ENCODE measurements at places on chromosomes 6 and 20.
A peak's percentile ranks its signal among the peaks of the same experiment; 100 is the strongest.

DNA sequence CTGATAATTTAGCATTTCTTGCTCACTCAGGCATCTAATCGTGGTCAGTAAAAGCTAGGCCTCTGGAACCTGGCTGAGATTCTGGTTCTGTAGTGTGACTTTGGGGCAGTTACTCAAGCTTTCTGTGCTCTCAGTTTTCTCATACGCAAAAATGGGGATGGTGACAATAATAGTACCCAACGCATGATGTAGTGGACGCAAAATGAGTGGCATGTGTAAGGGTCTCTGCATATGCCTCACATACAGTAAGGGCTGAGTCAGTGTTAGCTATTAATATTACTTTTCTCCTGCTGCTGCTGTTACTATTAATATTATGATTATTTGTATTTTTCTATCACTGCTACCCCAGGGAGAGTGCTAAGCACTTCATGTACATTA lies 686 bp downstream of the GINS1 start:
- ATAC-seq: peak; percentile 30

GRCh38 chr6:131023834-131024504 lies 39.1 kb downstream of the EPB41L2 start:
- ATAC-seq: no peak

GRCh38 chr20:19855416-19855815 lies 97.4 kb downstream of the RIN2 start:
- no peak for ATAC-seq

GRCh38 chr6:161598896-161599295 lies 325.0 kb upstream of the AGPAT4 start:
- ATAC-seq: no peak

- no peak for ATAC-seq
Observed at GRCh38 chr6:21200134-21200870, 393.2 kb upstream of the SOX4 start.

DNA sequence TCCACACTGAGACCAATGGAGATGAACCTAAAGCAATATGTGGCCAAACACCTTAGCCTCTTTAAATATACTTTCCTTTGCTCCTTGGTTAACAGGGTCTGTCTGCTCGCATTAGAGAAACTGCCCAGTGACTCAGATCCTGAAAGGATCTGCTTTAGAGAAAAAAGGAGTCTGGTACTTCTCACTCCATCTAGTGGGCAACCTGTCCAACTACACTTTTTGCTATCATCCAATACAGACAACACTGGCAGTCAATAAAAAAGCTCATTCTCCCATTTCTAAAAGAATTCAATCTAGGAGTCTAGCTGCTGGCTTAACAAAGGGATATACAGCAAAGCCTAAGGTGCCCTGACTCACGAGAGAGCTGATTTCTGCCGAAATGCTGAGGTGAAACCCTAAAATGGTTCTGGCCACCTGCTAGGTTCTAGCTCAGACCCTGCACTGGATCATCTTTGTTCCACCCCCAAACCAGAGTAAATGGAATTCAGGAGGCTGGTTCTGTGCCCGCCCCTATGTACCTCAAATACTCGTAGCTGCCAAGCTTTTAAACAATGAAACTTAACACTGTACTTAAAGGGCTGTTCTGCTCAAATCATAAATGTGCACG lies 11.5 kb downstream of the GNL1 start:
- ATAC-seq: peak; percentile 54

DNA sequence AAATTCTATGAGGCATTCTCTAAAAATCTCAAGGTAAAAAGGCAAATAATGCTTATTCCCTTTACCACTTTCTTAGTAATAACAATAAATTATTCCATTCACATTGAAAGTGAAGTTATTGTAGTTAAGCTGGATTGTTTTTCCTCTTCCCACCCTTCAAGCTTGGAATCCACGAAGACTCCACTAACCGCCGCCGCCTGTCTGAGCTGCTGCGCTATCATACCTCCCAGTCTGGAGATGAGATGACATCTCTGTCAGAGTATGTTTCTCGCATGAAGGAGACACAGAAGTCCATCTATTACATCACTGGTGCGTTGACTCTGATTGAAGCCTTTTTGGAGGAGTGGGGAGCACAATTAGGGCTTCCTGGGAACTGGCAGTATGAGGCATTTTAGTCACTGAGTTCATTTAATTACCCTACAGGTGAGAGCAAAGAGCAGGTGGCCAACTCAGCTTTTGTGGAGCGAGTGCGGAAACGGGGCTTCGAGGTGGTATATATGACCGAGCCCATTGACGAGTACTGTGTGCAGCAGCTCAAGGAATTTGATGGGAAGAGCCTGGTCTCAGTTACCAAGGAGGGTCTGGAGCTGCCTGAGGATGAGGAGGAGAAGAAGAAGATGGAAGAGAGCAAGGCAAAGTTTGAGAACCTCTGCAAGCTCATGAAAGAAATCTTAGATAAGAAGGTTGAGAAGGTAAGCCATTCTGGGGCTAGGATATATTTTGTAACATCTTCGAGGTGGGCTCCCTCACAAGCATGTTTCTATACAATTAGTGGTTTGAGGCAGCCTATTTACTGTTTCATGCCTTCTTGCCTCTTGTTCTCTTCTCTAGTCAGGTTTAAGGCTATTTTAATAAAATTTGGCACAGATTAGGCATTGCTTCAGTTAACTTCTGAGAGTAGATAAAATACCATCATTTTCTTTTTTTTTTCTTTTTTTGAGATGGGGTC lies 4.9 kb downstream of the HSP90AB1 start:
- ATAC-seq: no peak

GRCh38 chr6:136037876-136038460 lies 186.5 kb downstream of the PDE7B start:
- ATAC-seq: no peak

DNA sequence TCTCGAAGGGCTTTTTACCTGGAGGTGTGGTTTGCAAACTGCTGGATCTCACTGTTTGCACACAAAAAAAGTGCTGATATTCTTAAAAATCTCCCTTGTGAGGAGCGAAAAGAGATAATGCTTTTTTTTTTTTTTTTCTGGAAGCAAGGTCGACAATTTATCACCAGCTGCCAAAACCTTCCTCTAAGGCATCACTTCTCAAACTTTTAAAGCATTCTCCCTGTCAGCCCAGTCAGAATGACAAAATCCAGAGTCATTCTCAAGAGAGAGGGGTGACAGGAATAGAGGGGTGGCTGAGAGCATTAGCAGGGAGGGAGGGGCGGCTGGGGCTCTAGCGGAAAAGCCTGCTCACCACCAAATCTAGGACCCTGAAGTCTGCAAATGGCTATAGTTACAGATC lies 137.2 kb upstream of the ARMC2 start:
- ATAC-seq: no peak

GRCh38 chr6:40774932-40775331 lies 187.8 kb upstream of the LRFN2 start:
- ATAC-seq: no peak

DNA sequence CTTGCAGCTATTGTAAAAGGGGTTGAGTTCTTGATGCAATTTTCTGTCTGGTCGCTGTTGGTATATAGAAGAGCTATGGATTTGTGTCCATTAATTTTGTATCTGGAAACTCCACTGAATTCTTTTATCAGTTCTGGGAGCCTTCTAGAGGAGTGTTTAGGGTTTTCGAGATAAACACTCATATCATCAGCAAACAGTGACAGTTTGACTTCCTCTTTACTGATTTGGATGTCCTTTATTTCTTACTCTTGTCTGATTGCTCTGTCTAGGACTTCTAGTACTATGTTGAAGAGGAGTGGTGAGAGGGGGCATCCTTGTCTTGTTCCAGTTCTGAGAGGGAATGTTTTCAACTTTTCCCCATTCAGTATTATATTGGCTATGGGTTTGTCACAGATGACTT lies 120.8 kb upstream of the SSTR4 start:
- no peak for ATAC-seq

DNA sequence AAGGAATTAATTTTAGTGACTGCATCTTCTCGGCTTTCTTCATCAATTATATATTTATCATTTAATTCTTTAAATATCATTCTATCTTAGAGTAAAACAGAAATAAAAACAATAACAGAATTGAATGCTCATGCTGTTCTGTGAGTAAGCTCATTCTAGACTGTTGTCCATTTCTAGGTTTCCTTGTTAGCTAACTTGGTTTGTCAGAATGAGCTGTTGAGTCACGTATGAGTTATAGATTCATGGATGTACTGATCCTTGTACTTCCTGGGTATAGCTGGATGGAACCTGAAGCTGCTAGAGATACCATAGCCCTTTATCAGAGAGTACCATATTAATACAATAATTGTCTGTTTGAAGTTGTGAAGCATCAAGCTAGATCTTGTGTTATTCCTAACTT lies 515.3 kb downstream of the TENT5A start:
- no peak for ATAC-seq

GRCh38 chr20:63843778-63844177 lies 12.7 kb upstream of the ZBTB46 start:
- ATAC-seq: no peak

DNA sequence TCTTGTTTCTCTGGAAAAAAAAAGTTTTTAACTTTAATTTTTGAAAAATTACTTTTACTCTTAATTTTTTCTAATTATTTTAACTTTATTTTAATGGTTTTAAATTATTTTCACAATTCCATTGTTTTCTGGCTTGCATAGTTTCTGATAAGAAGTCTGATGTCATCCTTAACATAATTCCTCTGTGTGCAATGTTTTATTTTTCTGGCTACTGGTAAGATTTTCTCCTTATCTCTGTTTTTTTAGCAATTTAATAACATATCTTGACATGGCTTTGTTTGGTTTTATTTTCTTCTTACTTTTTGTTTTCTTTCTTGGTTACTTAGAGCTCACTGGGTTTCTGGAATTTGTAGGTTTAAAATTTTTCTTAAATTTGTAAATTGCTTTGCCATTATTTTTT lies 114.8 kb downstream of the TBXT start:
- no peak for ATAC-seq

DNA sequence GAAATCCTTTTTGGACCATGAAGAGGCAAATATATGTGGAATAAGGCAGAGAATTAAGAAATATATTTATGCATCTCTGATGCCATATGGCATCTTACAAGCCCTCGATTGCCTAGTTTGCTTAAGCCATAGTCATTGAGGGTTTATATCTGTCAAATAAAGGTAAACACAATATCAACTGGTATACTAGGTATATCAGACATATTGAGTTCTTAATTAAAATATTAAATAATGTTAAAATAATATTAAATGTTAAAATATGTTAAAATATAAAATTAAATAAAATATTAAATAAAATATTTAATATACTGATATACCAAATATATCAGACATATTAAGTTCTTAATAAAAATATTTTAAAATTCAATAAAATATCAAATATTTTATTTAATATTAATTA lies 567.4 kb upstream of the PTCHD4 start:
- no peak for ATAC-seq

GRCh38 chr6:161639772-161640171 lies 365.9 kb upstream of the AGPAT4 start:
- ATAC-seq: no peak

DNA sequence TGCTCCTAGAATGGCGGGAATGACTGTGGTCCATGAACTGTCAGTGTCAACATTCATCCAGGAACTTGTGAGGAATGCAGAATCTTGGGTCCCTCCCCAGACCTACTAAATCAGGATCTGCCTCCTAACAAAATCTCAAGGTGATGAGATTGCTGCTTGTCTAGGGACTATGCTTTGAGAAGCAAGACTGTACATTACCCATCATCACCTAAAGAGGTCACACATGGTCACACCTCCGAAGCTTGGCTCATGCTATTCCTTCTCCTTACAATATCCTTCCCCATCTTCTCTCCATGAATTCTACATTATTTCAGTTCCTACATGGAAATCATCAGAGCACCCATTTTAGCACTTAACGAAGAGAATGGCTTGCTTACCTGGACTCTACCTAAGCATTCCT lies 102.3 kb upstream of the JARID2 start:
- ATAC-seq: no peak

DNA sequence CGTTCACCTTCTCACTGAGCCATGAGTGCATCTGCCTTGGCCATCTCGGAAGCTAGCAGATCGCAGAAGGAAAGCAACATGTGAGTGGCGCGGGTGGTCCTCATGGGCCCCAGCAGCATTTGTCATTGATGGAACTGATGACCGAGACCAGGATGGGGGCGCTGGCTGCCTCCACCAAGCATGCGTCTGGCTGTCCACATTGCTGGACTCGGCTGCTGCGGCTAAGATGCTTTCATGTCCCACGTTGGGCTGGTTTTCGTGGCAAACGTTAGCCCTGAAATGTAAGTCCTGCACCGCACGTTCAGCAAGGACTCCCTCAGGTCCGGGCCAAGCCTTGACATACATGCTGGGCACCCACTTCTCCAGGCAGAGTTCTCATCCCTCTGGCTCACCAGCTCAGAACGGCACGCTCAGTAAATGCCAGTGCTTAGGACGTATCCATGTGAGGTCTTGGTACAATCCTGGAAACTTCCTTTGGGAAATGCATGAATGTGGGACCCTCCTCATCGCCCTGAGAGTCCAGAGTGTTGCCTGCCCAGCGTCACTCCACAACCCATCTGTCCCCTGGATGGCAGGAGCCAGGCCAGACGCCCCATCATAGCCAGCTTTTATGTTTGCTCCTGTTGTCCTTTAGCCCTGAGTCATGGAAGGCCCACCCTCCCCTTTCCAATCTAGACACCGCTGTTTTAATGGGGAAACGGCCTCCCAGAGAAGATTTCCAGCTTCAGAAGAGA lies 8.4 kb downstream of the SLCO4A1 start:
- ATAC-seq: no peak

DNA sequence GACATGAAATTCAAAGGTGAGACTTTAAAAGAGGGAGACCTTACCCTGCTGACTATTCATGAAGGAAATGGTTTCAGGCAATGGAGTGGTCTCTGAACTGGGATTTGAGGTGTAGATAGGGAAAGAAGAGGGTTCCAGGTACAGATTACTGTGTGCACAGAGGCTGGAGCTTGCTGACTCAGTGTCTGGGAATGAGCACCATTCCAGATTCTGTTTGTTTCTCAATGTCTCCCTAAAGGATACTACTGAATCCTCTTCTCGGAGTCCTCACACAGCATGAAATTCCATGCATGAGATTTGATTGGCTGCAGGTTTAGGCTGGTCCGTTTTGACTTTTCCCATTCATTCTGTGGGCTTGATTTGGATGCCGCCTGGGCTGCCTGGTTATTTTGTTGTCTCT lies 49.0 kb downstream of the PPP1R14C start:
- ATAC-seq: no peak

DNA sequence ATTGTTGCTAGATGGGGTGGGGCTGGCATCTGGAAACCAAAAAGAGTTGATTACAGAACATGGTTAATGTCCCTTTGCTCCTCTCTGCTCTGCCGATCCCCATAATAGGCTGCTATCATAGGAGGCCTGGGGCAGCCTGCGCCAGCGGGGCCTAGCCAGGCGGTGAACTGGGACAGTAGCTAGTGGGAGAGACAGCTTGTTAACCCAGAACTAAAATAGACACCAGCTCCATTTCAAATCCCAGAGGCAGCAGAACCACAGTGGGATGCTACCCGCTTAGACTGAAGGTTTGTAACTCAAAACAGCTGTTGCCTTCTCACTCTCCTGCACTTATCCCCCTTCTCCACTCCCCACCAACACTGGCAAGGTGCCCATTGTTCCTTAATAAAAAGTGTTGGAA lies 98.5 kb downstream of the SSR1 start:
- no peak for ATAC-seq

GRCh38 chr6:96013531-96013930 lies 2.2 kb upstream of the FUT9 start:
- ATAC-seq: no peak
